Lower leg skin (tissue), 4 donors: ENCODE measurements at places on chromosomes 12 and 14. TPM values are rescaled to one million over a fixed set of nuclear protein-coding genes. Genes with fewer than 3 reads are reported as not detected.

Gene PMCH
- not detected for total RNA-seq

Gene GPD1
- 38.8 TPM for total RNA-seq

Gene CFAP73
- 0.38 TPM for total RNA-seq

Gene DEPDC4
- total RNA-seq, result not detected

Gene NGB
- total RNA-seq, result not detected

Gene PLXNC1
- 7.6 TPM for total RNA-seq

Gene COX8C
- total RNA-seq, result not detected

Gene LRIG3
- 87.7 TPM for total RNA-seq

Gene LMO3
- 3.4 TPM for total RNA-seq

Gene GLRX5
- 34.6 TPM for total RNA-seq

Gene SLC4A8
- 0.08 TPM for total RNA-seq

Gene B4GALNT1
- 0.19 TPM for total RNA-seq
